ENCODE measurements at places on chromosomes 6 and 20.
A peak's percentile ranks its signal among the peaks of the same experiment; 100 is the strongest.

- DNase-seq, result no peak
Observed at GRCh38 chr20:50222309-50223038, 31.8 kb downstream of the CEBPB start.

DNA sequence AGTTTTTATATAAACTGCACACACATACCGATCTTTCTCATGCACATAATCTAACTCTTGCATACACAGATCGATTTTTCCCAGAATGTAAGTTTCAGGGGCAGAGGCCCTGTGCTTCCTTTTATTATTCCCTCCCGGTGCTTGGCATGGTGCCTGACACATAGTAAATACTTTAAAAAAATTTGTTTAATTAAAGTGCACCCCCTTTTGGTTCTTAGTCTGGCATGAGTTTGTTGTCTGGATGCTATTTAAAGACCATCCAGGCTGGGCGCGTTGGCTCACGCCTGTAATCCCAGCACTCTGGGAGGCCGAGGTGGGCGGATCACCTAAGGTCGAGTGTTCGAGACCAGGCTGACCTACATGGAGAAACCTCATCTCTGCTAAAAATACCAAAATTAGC lies 5.4 kb upstream of the DEK start:
- DNase-seq, result no peak

DNA sequence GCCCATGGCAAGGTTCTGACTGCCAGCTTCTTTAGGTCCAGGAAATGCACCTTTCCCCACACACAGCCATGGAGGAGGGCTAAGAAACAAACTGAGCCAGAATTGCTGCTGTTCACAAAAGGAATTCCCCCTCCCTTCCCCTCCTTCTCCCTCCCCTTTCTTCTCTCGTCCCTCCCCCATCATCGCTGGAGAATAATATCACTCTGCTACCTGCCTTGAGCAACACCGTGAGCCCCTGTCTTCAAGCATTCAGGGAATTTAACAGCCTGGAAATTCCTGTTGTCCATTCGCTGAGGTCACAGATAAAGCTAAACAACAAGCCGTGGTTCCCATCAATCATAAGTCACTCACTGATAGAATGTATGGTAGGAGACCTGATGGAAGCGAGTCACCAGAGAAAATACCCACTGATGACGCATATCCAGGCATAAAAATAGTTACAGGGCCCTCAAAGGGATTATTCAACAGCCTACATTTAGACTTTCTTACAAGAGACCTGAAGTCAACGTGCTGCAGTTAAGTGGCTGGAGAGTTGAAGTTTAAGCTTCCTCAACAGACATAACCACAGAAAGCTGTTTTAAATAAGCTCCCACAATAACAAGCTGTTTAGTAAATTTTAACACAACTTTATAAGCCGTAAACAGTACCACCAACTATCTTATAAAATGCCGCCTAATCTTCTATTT lies 59.7 kb downstream of the HIVEP2 start:
- peak; percentile 90 for DNase-seq

GRCh38 chr20:42063141-42063540 lies 445.0 kb upstream of the CHD6 start:
- no peak for DNase-seq

- no peak for DNase-seq
Observed at GRCh38 chr6:52336919-52337561, 24.9 kb upstream of the PAQR8 start.

DNA sequence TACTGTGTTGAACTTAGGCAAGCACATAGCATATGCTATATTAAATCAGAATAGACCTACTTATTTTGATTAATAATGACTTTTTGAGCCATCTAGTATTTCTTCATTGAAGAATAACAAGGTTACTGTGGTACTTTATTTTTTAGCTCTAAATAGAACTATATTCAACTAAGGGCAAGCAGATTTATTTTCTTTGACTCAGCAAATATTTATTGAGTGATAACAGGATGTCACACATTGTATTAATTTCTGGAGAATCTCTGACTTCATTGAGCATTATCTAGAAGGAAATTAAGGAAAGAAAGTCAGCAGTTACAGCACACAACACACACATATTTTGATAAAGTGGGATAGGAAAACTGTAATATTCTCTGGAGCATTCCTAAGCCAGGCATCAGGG lies 407.4 kb downstream of the CD109 start:
- DNase-seq, result no peak
